ENCODE measurements at places on chromosomes 16 and 17. TPM values are rescaled to one million over a fixed set of nuclear protein-coding genes. Genes with fewer than 3 reads are reported as not detected.

Gene NPIPA8
- 1.6 TPM for polyA plus RNA-seq

Gene CUEDC1
- polyA plus RNA-seq: 42.2 TPM

Gene HOXB8
- polyA plus RNA-seq: 44.8 TPM

Gene ITGAL
- 2.1 TPM for polyA plus RNA-seq

Gene TERB1
- 0.12 TPM for polyA plus RNA-seq

Gene ZSCAN10
- polyA plus RNA-seq: 0.10 TPM
